ENCODE measurements at places on chromosomes 7 and 10. TPM values are rescaled to one million over a fixed set of nuclear protein-coding genes. Genes with fewer than 3 reads are reported as not detected.

- no peak overlapping the region for H3K4me3 ChIP-seq
- no peaks in the 10 kb centered on the region for H3K27me3 ChIP-seq
- no peaks in the 10 kb centered on the region for H3K4me1 ChIP-seq
- no peak for DNase-seq
- no peaks in the 10 kb centered on the region for H3K36me3 ChIP-seq
Measured at GRCh38 chr7:77525231-77525630, 11.9 kb upstream of the PTPN12 start.

DNA sequence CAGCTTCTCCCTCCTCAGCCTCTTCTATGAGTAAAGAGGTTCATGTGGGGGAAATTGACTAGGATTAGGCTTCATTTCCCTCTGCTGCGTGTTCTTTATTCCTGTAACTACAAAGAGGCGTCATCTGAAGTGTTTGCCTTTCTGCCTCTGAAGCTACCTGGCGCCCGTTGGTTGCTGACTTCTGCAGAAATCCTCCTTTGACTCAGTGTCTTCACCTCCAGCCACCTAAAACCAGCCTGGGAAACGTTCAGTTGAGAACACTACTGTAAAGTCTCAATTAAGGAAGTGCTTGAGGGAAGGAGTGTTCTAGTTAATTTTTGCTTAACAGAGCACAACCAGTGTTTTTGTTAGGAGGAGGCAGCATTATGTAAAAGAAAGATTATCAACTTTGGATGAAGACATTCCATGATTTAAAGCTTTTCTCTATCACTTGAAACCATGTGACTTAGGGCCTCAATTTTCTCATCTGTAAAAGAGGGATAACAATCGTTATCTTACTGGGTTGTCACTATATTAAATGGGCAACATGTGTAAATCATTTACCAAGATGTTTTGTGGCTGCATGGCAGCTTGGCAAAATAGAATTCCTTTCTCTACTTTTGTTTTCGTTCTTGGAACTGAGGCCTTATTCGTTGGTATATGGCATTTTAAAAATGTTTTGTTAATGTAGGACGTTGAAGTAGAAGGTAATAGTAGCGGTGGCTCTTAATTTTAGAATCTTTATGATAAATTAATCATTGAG is 642.9 kb downstream of the SDK1 start:
- DNase-seq = no peak
- no peak overlapping the region for H3K27ac ChIP-seq

GRCh38 chr10:3162533-3162932 is 10.0 kb downstream of the PITRM1 start:
- DNase-seq = no peak
- no peak overlapping the region for H3K4me3 ChIP-seq
- H3K27ac ChIP-seq = no peak overlapping the region
- H3K4me1 ChIP-seq = no peaks in the 10 kb centered on the region
- H3K36me3 ChIP-seq = peaks cover 46% of the 10 kb centered on the region

DNA sequence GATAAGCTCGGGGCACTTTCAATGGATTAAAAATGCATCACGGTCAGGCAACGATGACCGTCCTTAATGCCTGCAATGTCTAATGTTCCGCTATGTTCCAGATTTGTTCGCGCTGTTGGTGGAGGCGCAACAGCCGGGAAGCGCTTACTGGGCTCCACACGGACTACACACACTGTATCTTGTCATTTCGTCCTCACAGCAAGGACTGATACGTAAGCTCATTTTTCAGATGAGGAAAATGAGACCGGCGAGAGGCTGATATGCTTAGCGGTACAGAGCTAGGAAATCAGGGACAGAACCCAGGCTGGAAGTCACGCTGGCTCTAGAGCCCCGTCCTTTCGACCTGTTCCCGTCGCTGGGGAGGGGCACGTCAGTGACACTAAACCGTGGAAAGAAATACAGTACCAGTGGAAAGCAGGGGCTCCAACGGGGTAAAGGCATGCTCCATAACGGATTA is 670 bp downstream of the TPK1 start:
- H3K27ac ChIP-seq = peak overlapping the region; percentile 96
- H3K36me3 ChIP-seq = no peaks in the 10 kb centered on the region
- peaks cover 5% of the 10 kb centered on the region for H3K4me1 ChIP-seq
- no peaks in the 10 kb centered on the region for H3K27me3 ChIP-seq
- peak overlapping the region; percentile 45 for H3K4me3 ChIP-seq

DNA sequence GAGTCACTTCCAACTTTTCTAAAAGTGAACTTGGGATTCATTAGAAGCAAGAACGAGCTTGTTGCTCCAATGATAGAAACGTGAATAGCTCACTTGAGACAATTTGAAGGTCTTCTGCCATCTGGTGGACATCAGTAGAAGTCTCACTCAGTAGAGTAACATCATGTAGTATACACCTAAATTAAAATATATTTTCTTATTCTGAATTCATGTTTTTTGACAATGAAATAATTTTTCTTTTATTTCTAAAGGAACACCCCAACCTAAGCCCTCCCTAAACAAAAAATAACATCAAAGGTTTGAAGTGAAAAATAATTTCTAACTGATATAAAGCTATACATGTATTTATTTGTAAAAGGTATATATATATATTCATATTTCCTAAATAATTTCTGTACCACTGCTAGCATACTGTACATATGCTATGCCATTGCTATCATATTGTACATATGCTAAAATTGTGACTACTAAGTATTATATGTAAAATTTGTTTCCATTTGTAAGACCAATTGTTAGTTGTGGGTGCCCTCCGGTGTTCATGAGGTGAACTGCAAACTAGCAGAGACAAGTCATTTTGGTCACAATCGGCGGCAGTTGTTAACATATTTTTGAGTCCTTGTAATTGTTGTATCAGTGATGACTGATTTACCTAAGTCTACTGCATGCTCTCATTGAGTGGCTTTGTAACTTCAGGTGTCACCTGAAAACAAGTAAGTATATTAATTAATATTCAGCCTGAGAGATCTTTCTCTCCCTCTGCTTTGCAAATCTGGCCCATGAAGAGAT is 121.9 kb downstream of the PTPRZ1 start:
- peaks cover 5% of the 10 kb centered on the region for H3K27me3 ChIP-seq
- H3K27ac ChIP-seq = no peak overlapping the region
- H3K4me1 ChIP-seq = peaks cover 2% of the 10 kb centered on the region
- DNase-seq = peak; percentile 69
- H3K4me3 ChIP-seq = no peak overlapping the region

DNA sequence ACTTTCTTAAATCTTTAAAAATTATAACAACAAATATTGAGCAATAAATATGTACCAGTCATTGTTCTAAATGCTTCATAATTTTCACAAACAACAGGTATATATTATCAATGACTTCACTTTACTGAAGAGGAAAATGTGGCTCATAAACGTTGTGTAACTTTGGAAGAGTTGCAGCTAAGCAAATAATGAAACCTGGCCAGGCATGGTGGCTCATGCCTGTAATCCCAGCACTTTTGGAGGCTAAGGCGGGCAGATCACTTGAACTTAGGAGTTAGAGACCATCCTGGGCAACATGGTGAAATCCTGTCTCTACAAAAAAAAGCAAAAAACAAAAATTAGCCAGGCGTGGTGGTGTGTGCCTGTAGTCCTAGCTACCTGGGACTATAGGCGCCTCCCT is 71.9 kb upstream of the AMPH start:
- H3K4me1 ChIP-seq = no peaks in the 10 kb centered on the region
- no peak overlapping the region for H3K27ac ChIP-seq
- H3K27me3 ChIP-seq = no peaks in the 10 kb centered on the region
- DNase-seq = no peak

DNA sequence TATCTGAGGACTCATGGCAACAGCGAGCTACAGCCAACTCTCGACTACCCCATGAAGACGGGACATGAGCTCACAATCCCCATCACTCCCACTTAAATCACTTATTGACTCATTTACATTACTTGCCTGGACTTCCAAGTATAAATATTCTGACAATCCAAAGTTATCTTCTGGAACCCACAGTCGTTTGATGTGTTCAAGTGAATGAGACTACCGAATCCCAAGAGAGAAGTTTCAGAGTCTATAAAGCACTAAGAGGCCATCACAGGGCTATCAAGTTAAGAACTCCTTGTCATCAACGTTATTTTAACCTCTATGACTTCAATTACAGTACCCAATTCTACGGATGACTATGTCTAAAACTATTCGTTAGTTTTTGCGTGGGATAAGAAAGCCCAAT is 11.5 kb upstream of the ANAPC16 start:
- H3K27ac ChIP-seq = no peak overlapping the region
- no peaks in the 10 kb centered on the region for H3K4me1 ChIP-seq
- DNase-seq = no peak
- no peak overlapping the region for H3K4me3 ChIP-seq
- H3K36me3 ChIP-seq = no peaks in the 10 kb centered on the region

DNA sequence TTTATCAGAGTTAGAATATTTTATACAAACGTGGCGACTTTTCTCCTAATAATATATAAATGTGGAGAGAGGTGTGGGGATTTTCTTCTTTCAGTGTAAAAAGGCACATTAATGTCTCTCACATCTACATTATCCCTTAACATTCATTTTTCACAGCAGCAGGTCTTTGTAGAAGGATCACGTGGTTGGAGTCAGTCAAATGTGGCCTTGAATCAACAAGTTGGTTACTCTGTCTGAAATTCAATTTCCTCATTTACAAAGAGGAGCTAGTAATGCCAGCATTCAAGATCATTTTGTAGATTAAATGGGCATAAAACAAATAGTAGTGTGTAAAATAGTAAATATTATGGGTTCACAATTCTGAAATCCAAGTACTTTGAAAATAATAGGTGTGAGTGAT is 183.1 kb upstream of the SEMA3E start:
- H3K4me3 ChIP-seq = no peak overlapping the region
- no peaks in the 10 kb centered on the region for H3K36me3 ChIP-seq
- no peaks in the 10 kb centered on the region for H3K4me1 ChIP-seq
- H3K27ac ChIP-seq = no peak overlapping the region
- no peak for DNase-seq

DNA sequence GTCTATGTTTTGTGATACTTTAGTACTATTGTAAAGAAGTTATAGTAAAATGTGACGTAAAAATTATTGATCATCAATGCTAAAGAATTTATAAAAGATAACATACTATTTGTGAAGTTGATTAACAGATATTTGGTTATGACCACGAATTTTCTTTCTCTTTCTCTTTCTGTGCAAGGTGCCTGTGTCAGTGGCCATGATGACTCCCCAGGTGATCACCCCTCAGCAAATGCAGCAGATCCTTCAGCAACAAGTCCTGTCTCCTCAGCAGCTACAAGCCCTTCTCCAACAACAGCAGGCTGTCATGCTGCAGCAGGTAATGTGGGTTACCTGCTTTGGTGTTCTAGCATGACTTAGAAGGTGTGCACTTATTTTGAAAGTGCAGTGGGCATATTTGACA is 213.7 kb downstream of the FOXP2 start:
- H3K4me1 ChIP-seq = no peaks in the 10 kb centered on the region
- H3K36me3 ChIP-seq = no peaks in the 10 kb centered on the region
- H3K4me3 ChIP-seq = no peak overlapping the region

DNA sequence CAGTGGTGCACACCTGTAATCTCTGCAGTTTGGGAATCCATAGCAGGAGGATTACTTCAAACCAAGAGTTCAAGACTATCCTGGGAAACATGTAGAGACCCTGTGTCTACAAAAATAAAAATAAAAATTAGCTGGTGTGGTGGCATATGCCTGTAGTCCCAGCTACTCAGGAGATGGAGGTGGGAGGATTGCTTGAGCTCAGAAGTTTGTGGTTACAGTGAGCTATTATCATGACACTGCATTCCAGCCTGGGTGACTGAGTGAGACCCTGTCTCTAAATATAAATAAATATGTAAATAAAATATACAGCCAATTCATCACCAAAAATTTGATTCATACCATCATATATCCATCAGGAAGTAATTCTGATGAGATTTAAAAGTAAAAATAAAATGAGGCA is 60.9 kb downstream of the ANKRD7 start:
- no peaks in the 10 kb centered on the region for H3K36me3 ChIP-seq
- no peaks in the 10 kb centered on the region for H3K27me3 ChIP-seq
- H3K27ac ChIP-seq = no peak overlapping the region
- H3K4me3 ChIP-seq = no peak overlapping the region
- no peak for DNase-seq
- H3K4me1 ChIP-seq = peaks cover 7% of the 10 kb centered on the region

The PLPP4 gene
- total RNA-seq = 17.1 TPM

The OPN4 gene
- not detected for total RNA-seq

The GNAT3 gene
- not detected for total RNA-seq

All from endothelial cell of umbilical vein (primary cell).